ENCODE measurements at places on chromosomes 12 and 14.
A peak's percentile ranks its signal among the peaks of the same experiment; 100 is the strongest.

GRCh38 chr14:50804181-50804721 lies 26.7 kb downstream of the NIN start:
- DNase-seq, result no peak

- no peak for DNase-seq
These were observed 340.3 kb upstream of the PDE3A start for GRCh38 chr12:20028033-20028432.

- no peak for DNase-seq
These were observed 12.8 kb upstream of the CCDC91 start for GRCh38 chr12:28177461-28177860.

GRCh38 chr14:45743884-45744283 lies 490.9 kb upstream of the MIS18BP1 start:
- no peak for DNase-seq

DNA sequence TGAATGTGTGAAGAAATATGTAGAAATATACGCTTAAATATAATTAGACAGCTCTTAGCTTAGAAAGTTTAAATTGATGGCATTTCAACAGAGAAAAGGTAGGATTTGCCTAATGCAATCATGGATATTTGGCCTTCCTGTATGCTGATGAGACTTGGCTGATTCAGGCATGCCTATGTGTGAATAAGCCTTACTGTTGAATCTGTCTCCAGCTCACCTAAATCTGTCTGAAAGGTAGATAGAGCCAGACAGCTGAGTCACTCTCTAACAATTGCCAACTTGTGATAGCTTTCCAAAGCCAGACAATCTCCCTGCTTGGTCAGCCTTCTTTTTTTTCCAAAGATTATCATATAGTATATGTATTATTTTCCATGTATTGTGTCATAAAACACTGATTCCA lies 92.8 kb upstream of the FLRT2 start:
- no peak for DNase-seq

GRCh38 chr12:11500188-11500860 lies 105.0 kb upstream of the PRB2 start:
- no peak for DNase-seq

- DNase-seq, result no peak
These were observed 3.9 kb upstream of the HSPA2 start for GRCh38 chr14:64536488-64537245.

DNA sequence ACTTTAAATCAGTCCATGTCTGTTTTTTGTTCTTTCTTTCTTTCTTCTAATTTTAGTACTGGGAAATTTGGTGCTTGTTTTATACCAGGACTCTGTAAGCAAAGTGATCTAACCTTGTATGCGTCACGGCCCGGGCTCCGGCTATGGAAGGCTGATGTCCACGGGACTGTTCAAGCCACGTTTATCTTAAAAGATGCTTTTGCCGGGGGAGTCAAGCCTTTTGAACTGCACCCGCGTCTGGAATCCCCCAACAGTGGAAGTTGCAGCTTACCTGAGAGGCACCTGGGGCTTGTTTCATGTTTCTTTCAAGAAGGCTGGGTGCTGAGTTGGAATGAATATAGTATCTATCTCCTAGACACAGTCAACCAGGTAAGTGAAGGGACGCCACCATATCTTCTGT lies 62.2 kb downstream of the TECPR2 start:
- DNase-seq, result no peak

DNA sequence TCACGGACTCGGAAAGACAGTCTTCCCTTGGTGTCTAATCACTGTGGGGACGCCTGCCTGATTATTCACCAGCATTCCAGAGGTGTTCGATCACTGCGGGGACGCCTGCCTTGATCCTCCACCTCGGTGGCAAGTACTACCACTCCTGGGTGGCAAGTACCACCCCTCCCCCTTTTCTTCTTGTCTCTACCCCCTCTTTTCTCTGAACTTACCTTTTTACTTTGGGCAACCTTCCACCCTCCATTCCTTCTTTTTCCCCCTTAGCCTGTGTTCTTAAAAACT lies 12.0 kb upstream of the LGMN start:
- no peak for DNase-seq

DNA sequence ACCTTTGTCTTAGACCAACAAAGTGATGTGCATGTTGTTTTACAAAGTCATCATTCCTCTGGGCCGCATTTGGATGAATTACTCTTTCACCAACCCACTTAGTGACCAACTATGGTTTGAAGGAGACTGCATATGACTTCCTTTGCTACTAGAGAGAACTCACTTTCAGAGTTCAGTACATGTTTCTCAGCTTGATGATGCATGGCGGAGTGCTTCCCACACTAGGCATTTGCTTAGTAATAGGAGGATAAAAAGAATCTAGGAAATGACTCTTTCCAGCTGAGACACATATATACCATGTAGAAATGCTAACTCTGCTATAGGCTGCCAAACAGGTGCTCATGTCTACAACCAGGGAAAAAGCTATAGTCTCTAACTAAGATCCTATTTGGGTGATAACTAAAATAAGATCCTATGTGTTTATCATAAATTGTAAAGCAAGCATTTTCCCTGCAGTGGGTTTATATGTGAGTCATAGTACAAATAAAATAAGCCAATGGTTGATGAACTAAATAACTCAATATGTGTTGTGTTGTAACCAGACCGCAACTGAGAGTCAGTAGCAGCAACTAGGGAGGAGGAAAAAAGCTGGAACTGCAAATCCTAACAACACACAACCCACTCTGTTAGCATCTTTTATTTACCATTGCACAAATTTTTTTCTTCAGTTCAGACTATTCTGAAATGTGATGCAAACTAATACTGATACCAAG lies 87.2 kb downstream of the TSPAN8 start:
- no peak for DNase-seq

- DNase-seq, result peak; percentile 77
These were observed 60.6 kb downstream of the SLC25A47 start for GRCh38 chr14:100383727-100384158.

- no peak for DNase-seq
These were observed 202.3 kb upstream of the CDKN3 start for GRCh38 chr14:54194501-54194900.

GRCh38 chr12:56528846-56529245 lies 7.2 kb downstream of the RBMS2 start:
- DNase-seq, result no peak

DNA sequence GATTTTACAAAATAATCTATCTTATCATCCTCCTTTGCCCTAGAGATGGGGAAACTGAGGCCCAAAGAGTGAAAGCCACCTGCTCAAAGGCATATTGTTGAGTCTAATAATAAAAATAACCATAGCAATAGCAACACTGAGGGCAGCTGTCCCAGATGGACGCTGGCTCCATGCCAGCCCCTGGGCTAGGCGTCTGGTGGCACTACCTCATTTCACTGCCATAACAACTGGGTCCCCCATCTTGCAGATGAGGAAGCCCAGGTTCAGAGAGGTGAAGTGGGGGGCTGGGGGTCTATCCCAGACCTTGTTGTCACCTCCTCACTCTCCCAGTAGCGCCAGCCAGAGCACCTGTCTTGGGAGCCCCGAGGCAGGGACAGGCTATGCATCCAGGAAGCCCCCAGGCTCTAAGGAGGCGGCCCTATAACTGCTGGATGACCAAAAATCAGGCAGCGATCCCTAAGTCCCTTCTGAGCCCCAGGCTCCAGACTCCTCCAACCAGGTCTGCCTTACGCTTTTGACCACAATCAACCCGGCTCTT lies 12.8 kb downstream of the BDKRB2 start:
- peak; percentile 36 for DNase-seq
